Neural progenitor cell (in vitro differentiated cells): ENCODE measurements at places on chromosomes 11 and 22.

- H3K4me1 ChIP-seq: no peaks in the 10 kb centered on the region
- DNase-seq: no peak
- H3K27ac ChIP-seq: no peak overlapping the region
- no peak overlapping the region for H3K4me3 ChIP-seq
- H3K27me3 ChIP-seq: no peaks in the 10 kb centered on the region
- no peaks in the 10 kb centered on the region for H3K36me3 ChIP-seq
These were observed 521.2 kb downstream of the KCNA4 start for GRCh38 chr11:29495676-29496075.

DNA sequence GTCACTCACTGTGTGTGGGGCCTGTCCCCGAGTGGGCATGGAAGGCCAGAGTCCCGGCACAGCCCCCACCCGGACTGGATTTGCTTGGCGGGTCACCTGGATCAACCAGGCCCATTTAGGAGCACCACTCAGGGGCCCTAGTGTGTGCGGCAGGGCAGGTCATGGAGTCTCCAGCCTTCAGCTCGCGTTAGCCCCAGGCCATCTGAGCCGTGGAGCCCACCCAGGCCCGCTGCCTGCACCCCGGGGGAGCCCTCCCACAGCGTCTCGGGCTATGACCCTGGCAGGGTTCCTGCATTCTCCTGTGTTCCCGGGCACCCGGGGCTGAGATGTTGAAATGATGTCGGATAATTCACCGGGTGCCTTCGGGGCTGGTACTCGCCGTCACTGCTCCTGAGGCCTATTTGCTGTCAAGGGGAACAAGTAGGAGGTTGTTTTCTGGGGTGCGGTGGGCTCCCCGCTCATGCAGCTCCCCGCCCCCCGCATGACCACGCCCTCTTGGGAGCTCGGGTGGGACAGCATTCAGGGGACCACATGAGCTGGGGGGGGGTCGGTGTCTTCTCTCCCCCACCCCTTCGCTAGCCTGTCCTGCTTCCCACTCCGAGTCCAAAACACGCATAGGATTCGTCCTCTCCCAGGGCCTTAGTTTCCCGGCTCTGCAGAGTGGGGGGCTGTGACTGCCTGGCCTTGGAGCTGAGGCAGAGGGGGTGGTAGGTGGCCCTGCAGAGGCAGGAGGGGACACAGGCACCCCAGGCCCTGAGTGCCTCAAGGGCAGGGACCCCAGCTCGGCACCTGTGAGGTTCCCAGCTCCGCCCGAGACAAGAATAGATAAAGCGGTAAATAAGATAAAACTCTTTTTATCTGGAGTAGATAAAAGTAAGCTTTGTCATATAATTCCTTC, 77.2 kb downstream of the KCNQ1 start:
- H3K4me1 ChIP-seq: no peaks in the 10 kb centered on the region
- H3K27ac ChIP-seq: no peak overlapping the region
- peak; percentile 1 for DNase-seq
- no peak overlapping the region for H3K4me3 ChIP-seq

DNA sequence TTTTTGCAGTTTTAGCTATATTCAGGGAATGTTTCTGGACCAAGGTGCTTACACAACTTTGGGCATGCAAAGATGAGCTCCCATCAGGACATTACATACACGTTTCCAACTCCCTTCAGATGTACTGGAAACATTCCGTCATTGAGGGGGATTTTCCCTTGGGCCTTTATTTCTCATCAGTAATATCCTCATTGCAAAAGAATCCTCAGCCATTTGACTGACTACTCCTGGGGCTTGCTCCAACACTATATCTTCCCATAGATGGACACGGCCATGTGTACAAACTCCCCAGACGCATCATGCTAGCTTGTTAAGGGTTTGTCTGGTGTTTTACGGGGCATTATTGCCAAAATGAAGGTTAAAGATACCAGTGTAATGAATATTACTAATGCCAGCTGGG, 59.3 kb upstream of the NUP160 start:
- H3K4me3 ChIP-seq: no peak overlapping the region
- H3K27ac ChIP-seq: no peak overlapping the region
- no peaks in the 10 kb centered on the region for H3K4me1 ChIP-seq

GRCh38 chr11:102626676-102627075, 1.5 kb upstream of the MMP20 start:
- no peaks in the 10 kb centered on the region for H3K27me3 ChIP-seq
- no peak overlapping the region for H3K4me3 ChIP-seq
- H3K27ac ChIP-seq: no peak overlapping the region

GRCh38 chr11:19803506-19803998, 90.9 kb downstream of the NAV2 start:
- no peak overlapping the region for H3K4me3 ChIP-seq
- no peaks in the 10 kb centered on the region for H3K36me3 ChIP-seq
- DNase-seq: no peak
- H3K27ac ChIP-seq: no peak overlapping the region

DNA sequence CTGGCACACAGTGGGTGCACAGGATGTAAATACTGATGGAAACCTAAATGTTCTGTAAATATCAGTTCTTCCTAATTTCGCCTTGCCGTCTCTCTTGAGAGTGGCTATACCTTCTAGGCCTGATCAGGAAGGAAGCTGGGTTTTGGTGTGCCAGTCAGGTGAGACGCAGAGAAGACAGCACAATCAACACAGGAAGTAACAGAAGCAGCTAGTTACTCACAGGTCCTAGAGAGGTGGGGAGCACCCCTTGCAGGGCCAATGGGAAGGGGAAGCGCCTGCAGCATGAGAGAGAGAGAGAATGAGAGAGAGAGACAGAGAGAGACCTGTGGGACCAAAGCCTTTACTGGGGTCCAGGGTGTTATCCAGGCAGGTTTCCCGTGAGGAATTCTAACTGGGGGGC, 80.8 kb downstream of the FBLN1 start:
- H3K4me1 ChIP-seq: peaks cover 7% of the 10 kb centered on the region
- H3K27me3 ChIP-seq: no peaks in the 10 kb centered on the region
- no peaks in the 10 kb centered on the region for H3K36me3 ChIP-seq
- DNase-seq: no peak
- H3K4me3 ChIP-seq: no peak overlapping the region

GRCh38 chr11:61010466-61011228, 39.2 kb downstream of the CD6 start:
- H3K36me3 ChIP-seq: no peaks in the 10 kb centered on the region
- H3K4me1 ChIP-seq: peaks cover 31% of the 10 kb centered on the region
- no peak overlapping the region for H3K27ac ChIP-seq
- peak; percentile 68 for DNase-seq
- no peak overlapping the region for H3K4me3 ChIP-seq

DNA sequence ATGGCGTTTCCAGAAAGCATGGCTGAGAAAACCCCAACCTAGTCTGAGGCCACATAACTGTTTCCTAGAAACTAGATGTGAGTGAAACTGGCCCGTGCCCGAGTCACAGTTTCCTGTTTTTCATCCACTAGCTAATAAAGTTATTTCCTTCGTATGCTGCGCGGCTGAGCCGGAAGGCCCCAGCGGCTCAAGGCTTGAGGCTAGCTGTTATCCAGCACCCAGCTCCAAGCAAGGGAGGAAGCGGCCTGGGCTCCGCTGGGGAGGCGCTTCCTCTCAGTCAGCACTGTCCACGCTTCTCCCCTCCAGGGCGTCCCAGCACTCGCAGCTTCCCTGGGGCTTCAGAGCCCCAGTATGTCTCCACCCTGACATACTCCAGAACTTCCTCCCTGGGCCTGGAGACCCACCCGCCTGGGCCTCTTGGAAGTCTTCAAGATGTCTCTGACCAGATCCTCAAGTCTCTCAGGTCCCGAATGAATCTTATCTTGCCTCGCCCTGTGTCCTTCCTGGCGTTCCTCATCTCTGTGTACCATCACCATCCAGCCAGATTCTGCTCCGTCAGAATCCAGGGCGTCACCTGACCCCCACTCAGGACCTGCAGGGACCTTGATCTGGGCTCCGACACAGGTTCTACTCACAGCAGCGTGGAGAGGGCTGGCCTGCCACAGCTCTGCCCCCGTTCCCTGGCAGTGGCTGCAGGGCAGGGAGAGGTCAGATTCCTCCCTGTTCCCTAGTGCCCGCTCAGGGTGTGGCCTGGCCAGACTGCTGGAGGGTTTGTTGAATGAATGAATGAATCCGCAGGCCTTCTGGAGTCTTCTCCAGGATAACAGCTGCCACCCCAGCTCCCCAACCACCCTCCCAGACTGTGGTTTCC, 81.9 kb downstream of the LRRC32 start:
- no peak overlapping the region for H3K27ac ChIP-seq
- H3K27me3 ChIP-seq: no peaks in the 10 kb centered on the region
- DNase-seq: no peak
- H3K4me1 ChIP-seq: peaks cover 5% of the 10 kb centered on the region

DNA sequence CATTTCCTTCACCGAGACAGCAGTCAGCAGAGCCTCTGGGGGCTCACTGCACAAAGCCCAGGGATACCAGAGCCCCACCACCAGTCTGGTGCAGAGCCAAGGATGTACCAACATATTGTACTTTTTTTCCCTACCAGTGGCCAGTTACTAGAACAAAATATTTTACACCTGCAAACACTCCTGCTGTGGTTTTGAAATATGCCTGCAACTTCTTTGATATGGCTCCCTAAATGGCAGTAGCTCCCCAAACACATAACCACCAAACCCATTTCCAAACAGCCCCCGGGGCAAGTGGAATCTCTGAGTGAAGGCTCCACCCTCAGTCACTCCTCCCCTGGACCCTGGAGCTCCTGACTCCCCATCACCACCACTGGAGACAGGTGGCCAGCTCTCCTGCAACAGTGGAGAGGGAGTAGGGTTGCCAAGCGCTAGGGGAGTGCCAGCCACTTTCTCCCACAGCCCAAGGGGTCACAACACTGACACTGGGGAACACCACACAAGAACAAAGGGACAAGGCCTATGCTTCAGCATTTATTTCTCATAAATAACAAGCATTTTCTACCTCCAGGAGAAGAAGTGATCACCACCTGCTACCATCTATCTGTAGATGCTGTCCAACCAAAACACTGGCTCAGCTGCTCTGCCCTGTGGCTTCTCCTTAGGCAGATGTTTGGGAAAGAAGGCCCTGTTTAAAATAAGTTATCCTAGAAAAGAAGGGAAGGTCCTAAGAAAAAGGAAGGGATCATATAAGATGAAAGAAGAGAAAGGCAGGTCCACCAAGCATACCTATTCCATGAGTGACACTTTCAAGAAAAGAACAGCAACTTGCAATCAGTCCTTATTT, 15.1 kb downstream of the DGCR2 start:
- no peak overlapping the region for H3K27ac ChIP-seq
- no peak overlapping the region for H3K4me3 ChIP-seq
- peaks cover 20% of the 10 kb centered on the region for H3K4me1 ChIP-seq
- no peak for DNase-seq

GRCh38 chr11:2178906-2179494, 7.4 kb upstream of the TH start:
- peaks cover 5% of the 10 kb centered on the region for H3K4me1 ChIP-seq
- peaks cover 4% of the 10 kb centered on the region for H3K27me3 ChIP-seq
- DNase-seq: no peak
- H3K4me3 ChIP-seq: no peak overlapping the region
- no peak overlapping the region for H3K27ac ChIP-seq

GRCh38 chr22:20438678-20439492, 1.3 kb upstream of the SCARF2 start:
- H3K4me3 ChIP-seq: no peak overlapping the region
- no peak overlapping the region for H3K27ac ChIP-seq
- H3K36me3 ChIP-seq: no peaks in the 10 kb centered on the region
- H3K27me3 ChIP-seq: peaks cover 66% of the 10 kb centered on the region
- H3K4me1 ChIP-seq: no peaks in the 10 kb centered on the region

GRCh38 chr22:42745118-42745517, 24.4 kb upstream of the A4GALT start:
- H3K27me3 ChIP-seq: no peaks in the 10 kb centered on the region
- H3K27ac ChIP-seq: no peak overlapping the region
- peaks cover 21% of the 10 kb centered on the region for H3K4me1 ChIP-seq
- H3K36me3 ChIP-seq: no peaks in the 10 kb centered on the region

DNA sequence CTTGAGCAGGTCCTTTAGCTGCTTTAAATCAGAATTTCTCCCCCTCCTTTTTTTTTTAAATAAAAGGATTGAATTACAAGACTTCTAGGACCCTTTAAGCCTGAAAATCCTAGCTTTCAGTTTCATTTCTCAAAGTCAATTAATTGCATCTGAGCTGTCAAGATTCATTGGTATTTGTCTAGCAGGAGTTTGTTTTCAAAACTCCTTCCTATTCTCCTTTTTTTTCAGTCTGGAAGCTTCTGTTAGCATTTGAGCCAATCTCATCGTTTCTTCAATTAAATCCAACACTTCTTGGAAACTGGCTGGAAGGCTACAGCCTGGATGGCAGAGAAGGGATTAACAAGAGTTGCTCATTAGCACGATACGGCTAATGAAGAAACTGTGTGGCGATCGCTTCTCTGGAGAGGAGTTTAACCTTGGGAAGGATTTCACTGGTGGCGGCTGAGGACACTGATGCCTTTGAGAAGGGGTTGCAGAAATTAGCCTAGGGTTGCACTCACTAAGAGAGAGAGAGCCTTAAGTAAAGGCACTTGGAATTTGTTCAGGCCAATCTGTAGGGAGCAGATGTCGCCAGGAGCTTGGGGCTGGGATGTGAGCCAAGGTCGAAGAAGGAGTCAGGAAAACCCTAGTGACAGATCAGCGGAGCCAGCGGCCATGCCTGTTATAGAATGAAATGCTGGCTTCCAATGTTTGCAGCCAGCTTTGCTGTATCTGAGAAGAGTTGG, 43.8 kb upstream of the API5 start:
- no peak overlapping the region for H3K27ac ChIP-seq
- H3K27me3 ChIP-seq: no peaks in the 10 kb centered on the region
- DNase-seq: peak; percentile 17
- H3K4me1 ChIP-seq: peaks cover 8% of the 10 kb centered on the region
- H3K36me3 ChIP-seq: no peaks in the 10 kb centered on the region
- H3K4me3 ChIP-seq: no peak overlapping the region

- H3K36me3 ChIP-seq: no peaks in the 10 kb centered on the region
- DNase-seq: no peak
- no peak overlapping the region for H3K27ac ChIP-seq
- H3K27me3 ChIP-seq: peaks cover 87% of the 10 kb centered on the region
These were observed 4.9 kb upstream of the WNT11 start for GRCh38 chr11:76210931-76211851.

- H3K27me3 ChIP-seq: peaks cover under 1% of the 10 kb centered on the region
- H3K27ac ChIP-seq: no peak overlapping the region
- H3K4me1 ChIP-seq: peaks cover 4% of the 10 kb centered on the region
- H3K36me3 ChIP-seq: no peaks in the 10 kb centered on the region
- no peak overlapping the region for H3K4me3 ChIP-seq
These were observed 7.7 kb upstream of the NCR3LG1 start for GRCh38 chr11:17343907-17344306.

DNA sequence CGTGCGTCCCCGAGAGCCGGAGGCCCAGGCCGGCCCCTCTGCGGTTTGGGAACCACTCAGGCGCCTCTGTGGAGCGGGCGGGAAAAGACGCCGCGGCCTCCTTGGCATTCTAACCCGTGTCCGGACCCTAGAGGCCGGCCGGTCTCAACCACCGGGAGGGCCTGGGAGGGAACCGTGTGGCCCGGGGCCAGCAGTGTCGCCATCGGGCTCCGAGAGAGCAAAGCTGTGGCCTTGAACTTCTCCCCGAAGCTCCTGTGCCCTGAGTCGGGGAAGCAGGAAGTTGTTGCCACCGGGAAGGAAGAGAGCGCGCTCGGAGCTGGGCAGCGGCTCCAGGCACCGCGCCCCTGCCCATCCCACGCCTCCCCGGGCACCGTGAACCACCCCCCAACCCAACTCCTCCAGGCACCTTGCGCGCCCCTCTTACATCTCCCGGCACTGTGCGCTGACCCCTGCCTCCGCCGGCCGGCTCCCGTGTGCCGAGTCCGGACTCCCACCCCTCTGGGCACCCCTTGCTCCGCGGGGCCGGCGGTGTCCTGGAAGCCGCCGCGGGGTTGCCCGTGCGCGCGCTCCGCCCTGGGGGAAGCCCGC, 80.0 kb upstream of the PPARA start:
- H3K27me3 ChIP-seq: peaks cover 98% of the 10 kb centered on the region
- peak; percentile 53 for DNase-seq
- peak overlapping the region; percentile 64 for H3K4me3 ChIP-seq
- H3K4me1 ChIP-seq: peaks cover 5% of the 10 kb centered on the region
- no peaks in the 10 kb centered on the region for H3K36me3 ChIP-seq
